ENCODE measurements at places on chromosomes 2 and 18.

DNA sequence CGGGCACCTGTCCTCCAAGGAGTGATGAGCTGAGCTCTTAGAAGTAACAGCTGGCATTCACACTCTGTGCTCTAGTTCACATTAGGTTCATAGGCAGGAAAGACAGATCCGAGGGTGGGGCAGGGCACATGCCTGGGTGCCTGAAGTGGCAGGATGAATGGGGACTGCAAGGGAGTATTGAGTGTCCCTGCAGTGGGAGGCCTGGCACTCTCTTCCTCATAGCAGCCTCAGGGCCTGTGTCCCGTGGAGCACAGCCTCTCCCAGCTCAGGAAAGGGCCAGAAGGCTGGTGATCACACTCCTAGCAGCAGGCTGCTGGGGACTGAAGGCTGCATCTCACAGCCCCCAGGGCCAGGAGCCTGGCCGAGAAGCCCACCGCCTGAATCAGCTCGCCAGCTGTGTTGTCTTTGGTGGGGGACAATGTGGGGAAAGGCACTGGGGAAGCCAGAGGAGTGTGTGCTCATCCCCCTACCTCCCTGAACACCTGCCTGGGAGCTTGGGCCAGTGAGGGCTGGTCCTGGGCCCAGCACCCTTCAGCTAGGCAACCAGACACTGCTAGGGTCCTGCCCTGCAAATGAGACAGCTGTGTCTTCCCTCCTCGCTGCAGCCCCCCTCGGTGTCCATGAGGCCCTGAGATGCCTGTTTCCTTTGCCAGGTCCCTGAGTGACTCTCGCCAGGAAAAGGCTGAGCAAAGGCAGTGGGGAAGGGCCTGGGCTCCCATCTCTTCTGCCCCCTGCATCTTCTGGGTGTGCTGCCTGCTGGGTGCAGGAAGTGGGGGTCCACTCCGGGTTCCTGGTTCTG is 48.2 kb upstream of the HS6ST1 start:
- no peak for DNase-seq

- no peak for DNase-seq
These were observed 26.6 kb downstream of the SPTBN1 start for GRCh38 chr2:54482715-54483114.

DNA sequence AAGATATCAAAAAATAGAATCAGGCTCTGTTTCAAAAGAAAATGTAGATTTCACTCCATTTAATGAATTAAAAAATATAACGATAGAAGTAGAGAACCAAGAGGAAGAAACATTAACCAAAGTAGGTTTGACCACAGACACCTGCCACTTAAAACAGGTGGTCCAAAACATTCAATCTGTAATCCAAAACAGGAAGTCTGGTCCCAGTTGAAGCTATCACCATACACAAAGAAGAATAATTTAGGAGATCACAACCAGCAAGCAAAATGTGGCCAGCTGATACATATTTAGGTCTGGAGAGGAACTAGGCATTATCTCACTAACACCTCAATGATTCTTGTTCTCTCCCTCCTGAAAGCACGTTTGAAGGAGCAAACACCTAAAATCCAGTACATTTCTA is 73.1 kb downstream of the FTCDNL1 start:
- peak; percentile 35 for DNase-seq

DNA sequence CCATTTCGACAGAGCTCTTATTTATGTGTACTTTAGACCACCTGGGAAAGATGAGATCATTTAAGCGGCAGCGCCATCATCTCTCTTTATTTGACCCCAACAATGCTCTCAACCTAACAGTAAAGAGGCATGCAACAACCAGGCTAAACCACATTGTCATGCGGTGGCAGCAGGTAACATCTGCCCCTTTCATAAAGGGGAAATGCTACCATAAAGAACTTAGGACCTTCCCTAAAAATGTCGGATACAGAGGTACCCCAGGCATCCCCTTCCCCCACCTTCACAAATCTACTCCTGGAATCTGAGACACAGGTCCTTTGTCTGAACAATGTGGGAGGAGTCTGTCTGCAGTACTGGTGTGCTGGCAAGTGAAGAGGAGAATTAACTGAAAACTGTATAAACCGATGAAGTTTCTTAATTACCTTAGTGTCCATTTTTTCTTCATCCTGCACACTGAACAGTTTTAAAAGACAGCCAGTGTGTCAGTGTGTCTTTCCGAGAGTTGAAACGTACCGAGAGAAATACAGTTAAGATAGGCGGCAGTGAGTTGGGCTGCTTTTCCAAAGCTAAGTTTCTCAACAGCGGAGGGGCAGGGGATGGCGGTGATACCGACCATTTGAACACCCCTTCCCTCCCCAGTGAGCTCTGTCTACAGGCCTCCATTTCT is 1.9 kb downstream of the MEX3C start:
- DNase-seq: peak; percentile 69

DNA sequence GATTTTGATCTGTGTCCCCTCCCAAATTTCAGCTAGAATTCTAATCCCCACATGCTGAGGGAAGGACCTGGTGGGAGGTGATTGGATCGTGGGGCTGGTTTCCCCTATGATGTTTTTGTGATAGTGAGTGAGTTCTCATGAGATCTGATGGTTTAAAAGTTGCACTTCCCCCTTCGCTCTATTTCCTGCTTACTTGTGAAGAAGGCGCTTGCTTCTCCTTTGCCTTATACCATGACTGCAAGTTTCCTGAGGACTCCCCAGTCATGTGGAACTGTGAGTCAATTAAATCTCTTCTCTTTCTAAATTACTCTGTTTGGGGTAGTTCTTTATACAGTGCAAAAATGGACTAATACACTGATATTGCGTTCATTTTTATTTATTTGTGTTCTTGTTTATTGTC is 636.8 kb upstream of the LINC00305 start:
- no peak for DNase-seq

- DNase-seq: no peak
These were observed 374.2 kb downstream of the TDRD15 start for GRCh38 chr2:21498016-21498415.

DNA sequence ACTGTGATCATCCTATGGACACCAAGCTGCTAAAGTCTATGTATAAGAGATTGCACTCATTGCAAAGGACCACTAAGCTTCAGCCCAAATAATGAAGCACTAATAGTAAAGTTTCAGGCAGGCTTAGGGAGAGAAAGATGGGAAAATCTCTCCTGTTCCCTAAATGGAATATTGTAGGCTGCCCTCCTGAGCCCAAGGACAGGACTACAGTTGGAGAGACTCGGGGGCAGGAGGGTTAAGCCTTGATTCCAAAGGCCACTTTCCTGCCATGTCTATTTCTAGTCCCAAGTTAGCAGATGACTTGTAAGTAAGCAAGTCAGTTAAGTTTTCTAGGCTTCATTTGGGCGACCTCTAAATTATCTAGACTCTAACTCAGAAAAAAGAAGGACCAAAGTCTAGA is 9.0 kb downstream of the TMEM247 start:
- DNase-seq: no peak

GRCh38 chr2:923832-924601 is 26.6 kb upstream of the SNTG2 start:
- no peak for DNase-seq

- DNase-seq: no peak
These were observed 90.0 kb downstream of the CDH2 start for GRCh38 chr18:28086670-28087552.

DNA sequence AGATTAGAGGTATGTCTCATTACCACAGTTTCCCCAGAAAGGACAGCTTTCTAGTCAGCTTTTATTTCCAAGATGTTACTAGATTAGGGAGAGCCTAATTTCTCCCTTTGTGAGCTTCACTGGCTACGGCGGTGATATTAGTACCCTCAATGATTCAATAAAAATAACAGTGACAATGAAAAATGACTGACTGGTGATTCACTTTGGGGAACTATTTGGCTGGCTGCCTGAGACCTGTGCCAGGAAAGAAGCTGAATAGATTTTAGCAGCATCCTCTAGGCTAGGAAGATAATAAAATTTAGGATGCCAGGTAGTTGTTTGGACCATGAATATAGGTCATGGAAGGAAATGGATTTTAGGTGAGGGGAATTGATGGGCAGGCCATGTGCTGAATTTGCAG is 178.7 kb downstream of the FMNL2 start:
- DNase-seq: no peak

DNA sequence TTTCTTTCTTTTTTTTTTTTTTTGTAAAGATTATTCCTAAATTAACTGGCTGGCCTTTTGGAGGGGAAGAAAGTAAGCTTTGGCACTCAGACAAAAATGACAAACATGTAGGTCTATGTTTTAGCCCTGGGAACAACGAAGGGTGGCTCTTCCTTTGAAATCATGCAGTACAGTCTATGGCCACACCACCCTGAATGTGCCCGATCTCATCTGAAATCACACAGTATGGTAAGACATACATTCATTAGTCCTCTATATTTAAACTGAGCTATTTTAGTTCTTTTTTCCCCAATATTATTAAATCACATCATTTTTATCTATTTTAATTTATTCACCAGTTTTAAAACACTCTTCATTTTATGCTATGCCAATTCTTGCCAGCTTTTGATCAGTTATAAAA is 48.2 kb downstream of the PLA2R1 start:
- DNase-seq: no peak

GRCh38 chr2:134233728-134234136 is 20.1 kb upstream of the MGAT5 start:
- DNase-seq: no peak

- DNase-seq: no peak
These were observed 44.5 kb downstream of the SPTBN1 start for GRCh38 chr2:54500404-54501205.

DNA sequence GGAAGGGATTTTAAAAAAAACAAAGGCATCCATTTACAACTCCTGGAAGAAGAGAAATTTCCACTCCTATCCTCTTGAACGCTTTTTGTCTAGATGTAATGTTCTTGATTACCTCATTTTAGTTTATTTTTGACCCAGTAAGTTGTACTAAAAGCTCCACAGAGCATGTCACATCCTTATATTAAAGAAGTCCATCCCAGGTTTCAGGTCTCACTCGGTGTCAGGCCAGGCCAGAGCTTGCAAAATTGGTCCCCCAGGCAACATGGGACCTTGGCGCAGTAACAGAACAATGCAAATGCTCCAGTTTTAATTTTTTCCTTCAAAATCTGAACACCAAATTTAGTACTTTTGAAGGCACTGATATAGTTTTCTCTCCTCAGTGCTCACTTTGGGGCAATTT is 218.4 kb upstream of the REV1 start:
- no peak for DNase-seq

GRCh38 chr2:238811293-238811692 is 36.6 kb upstream of the TWIST2 start:
- no peak for DNase-seq

DNA sequence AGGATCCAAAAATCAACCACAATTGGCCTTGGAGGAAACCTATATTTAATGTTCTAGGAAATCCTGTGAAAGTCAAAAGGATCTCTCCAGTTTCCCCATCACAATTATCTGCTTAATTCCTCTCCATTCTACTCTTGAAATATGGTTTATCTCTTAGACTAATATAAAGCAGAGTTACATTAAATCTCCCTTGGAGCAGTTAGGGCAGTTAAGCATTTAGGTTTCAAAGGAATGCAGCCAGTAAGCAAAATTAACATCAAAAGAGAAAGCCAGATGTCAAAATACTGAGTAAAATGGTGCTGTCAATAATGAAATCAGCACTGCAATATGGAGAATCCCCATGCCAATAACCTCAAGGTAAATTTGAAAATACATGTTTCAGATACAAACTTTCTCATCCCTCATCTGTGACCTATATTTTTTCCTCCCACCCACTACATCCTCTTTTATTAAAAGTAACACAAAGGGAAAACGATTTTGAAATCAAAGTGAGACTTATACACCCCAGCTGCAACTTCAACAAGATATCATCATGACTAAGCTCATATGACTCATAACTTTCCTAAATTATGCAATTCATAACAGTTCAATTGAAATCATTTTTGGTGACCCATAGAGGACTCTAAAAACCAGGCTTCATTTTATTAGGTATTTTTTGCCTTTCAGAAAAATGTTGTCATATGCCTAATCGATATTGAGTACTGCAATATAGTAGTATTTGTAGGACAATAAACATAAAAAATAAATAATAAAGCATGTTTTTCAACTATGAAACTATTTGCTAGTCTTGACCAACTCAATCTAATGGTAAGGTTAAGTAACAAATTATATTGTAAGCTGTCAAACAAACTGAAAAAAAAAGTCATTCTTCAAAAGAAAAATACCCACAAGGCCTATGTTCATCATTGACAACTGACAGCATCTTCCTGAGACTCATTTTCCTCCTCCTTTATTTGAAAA is 3.1 kb downstream of the ADAM17 start:
- peak; percentile 42 for DNase-seq

- no peak for DNase-seq
These were observed 11.9 kb downstream of the FIGN start for GRCh38 chr2:163723881-163724280.
